Skeletal muscle cell (primary cell): ENCODE measurements at places on chromosomes 13 and 19.

DNA sequence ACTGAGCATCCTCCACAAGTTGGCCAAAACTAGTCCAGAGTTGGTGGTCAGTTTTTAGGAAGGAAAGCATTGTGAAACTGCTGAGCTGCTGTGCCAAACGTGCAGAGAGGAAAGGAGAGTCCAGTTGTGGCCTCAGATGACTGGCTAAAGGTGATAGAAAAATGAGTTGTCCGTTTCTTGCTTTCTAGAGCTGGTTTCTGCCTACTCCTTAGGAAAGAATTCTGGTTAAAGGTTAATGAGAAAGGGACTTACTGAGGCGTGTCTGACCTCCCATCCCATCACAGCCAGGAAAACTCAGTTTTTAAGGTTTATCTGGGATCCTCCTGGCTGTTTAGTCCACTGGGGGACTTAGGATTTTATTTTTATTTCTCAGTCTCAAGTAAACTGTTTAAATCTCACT, 1186.3 kb downstream of the UQCRFS1 start:
- DNase-seq = no peak

GRCh38 chr13:101535192-101535746, 82.8 kb downstream of the ITGBL1 start:
- DNase-seq = no peak

- DNase-seq = no peak
Measured at GRCh38 chr13:54029720-54030119, 1001.1 kb downstream of the OLFM4 start.

GRCh38 chr19:53549340-53549739, 11.4 kb downstream of the ZNF331 start:
- peak; percentile 38 for DNase-seq

DNA sequence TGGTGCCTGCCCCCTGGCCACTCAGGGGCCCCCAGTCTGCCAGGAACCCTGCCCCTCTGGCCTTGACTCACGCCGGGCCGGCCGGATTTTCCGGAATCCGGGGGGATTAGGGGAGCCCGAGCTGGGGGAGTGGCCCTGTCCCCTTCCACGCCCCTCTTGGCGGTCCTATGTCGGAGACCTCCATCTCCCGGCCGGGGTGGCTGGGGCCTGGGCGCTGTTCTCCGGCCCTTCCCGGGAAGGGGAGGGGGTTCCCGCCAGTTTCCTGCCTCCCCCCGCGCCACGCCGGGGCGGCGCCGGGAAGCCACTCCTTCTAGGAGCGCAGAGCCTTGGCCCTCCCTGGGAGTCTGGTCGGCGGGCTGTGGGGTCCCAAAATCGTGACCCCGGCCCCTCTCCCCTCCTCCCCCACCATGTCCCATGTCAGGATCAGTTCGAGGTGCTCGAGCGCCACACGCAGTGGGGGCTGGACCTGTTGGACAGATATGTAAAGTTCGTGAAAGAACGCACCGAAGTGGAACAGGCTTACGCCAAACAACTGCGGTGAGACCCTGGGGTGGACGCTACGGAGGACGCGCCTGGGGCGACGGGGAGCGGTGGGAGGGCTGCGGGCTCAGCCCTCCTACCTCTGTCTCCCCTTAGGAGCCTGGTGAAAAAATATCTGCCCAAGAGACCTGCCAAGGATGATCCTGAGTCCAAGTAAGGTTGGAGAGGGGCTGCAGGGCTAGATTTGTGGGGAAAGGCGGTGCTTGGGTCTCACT, 1.3 kb downstream of the TRIP10 start:
- no peak for DNase-seq

- no peak for DNase-seq
Measured at GRCh38 chr13:108326309-108326708, 56.8 kb downstream of the TNFSF13B start.

- no peak for DNase-seq
Measured at GRCh38 chr19:15564534-15565168, 50.4 kb upstream of the CYP4F8 start.

DNA sequence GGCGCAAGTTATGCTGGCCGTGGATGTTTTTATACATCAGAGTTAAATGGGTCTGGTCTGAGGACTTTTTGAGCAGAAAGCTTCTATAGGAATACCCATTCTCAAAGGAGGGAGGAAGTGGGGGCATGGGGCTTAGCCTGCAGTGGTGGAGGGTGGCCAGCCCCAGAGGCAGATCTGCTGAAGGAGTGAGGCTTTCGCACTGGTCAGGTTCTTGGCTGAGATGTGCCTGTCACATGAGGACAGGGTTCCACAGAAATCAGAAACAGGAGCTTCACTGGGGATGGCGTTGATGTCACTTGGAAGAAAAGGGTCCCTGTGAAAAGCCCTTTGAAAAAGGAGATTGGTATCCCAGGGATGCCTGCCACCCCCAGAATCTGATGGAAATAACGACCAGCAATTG, 100.7 kb upstream of the MCF2L start:
- DNase-seq = no peak

GRCh38 chr13:100646030-100646673, 28.4 kb downstream of the TMTC4 start:
- peak; percentile 12 for DNase-seq

GRCh38 chr19:44757057-44757734, 8.7 kb downstream of the BCL3 start:
- no peak for DNase-seq

- no peak for DNase-seq
Measured at GRCh38 chr13:28493740-28494503, 1.0 kb downstream of the FLT1 start.

DNA sequence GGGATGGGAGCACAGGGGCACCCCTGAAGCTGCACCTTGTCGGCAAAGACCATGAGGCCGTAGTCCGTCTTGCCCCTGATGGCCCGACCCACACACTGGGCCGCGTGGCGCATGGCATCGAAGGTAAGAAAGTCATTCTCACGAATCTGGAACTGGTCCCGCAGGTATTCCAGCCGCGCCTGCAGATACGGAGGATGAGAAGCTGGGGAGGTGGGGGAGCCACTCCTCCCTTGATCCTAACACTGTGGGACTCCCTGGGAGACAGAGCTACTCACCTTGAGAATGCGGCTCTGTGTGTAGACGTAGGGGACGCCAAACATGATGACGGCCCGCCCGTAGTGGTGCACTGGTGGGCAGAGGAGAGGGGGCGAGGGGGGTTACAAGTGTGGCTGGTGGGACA, 11.9 kb downstream of the KLC3 start:
- no peak for DNase-seq

GRCh38 chr13:48790199-48790598, 136.5 kb downstream of the CYSLTR2 start:
- DNase-seq = no peak

- peak; percentile 70 for DNase-seq
Measured at GRCh38 chr13:67048084-67048820, 181.9 kb downstream of the PCDH9 start.
